ENCODE measurements at places on chromosomes 2 and 18. TPM values are rescaled to one million over a fixed set of nuclear protein-coding genes. Genes with fewer than 3 reads are reported as not detected.
A peak's percentile ranks its signal among the peaks of the same experiment; 100 is the strongest.

GRCh38 chr2:241007880-241008710 lies 9.7 kb downstream of the SNED1 start:
- peaks cover 9% of the 10 kb centered on the region for H3K4me1 ChIP-seq
- no peaks in the 10 kb centered on the region for H3K27me3 ChIP-seq
- no peaks in the 10 kb centered on the region for H3K36me3 ChIP-seq
- no peak for DNase-seq
- no peak overlapping the region for H3K4me3 ChIP-seq
- H3K27ac ChIP-seq = peak overlapping the region; percentile 89

GRCh38 chr2:191215666-191216065 lies 29.5 kb upstream of the MYO1B start:
- peaks cover 5% of the 10 kb centered on the region for H3K4me1 ChIP-seq
- no peak for DNase-seq
- H3K36me3 ChIP-seq = no peaks in the 10 kb centered on the region
- no peak overlapping the region for H3K4me3 ChIP-seq

The FBXO15 gene
- 1.3 TPM for total RNA-seq

GRCh38 chr2:172775319-172775718 lies 39.7 kb downstream of the RAPGEF4 start:
- no peaks in the 10 kb centered on the region for H3K4me1 ChIP-seq
- DNase-seq = no peak
- no peak overlapping the region for H3K4me3 ChIP-seq
- no peaks in the 10 kb centered on the region for H3K27me3 ChIP-seq
- no peak overlapping the region for H3K27ac ChIP-seq

DNA sequence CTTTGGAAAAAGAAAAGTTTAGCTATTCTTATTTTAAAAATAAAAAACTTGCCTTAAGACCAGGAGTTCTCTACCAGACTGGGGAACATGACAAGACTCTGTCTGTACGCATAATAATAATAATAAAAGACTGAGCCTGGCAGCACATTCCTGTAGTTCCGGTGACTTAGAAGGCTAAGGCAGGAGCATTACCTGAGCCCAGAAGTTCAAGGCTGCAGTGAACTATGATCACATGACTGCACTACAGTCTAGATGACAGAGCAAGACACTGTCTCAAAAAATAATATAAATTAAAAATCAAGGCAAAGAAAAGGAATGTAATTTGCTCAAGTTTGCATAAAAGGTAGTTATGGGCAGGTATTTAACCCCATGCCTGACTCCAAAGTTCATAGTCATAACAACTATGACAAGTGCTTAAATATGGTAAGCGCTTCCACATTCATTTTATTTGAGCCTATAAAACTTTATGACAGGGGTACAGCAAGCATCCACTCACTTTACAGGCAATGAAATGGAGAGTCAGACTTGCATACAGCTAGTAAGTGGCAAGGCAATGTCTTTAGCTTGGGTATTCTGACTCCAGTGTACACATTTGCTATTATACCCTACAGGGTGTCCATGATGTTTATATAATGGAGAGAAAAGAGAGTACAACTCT lies 1567.8 kb upstream of the PIK3C3 start:
- no peak overlapping the region for H3K4me3 ChIP-seq
- H3K27me3 ChIP-seq = no peaks in the 10 kb centered on the region
- no peaks in the 10 kb centered on the region for H3K36me3 ChIP-seq
- DNase-seq = no peak
- H3K27ac ChIP-seq = no peak overlapping the region
